ENCODE measurements at places on chromosomes 1 and 21.
A peak's percentile ranks its signal among the peaks of the same experiment; 100 is the strongest.

DNA sequence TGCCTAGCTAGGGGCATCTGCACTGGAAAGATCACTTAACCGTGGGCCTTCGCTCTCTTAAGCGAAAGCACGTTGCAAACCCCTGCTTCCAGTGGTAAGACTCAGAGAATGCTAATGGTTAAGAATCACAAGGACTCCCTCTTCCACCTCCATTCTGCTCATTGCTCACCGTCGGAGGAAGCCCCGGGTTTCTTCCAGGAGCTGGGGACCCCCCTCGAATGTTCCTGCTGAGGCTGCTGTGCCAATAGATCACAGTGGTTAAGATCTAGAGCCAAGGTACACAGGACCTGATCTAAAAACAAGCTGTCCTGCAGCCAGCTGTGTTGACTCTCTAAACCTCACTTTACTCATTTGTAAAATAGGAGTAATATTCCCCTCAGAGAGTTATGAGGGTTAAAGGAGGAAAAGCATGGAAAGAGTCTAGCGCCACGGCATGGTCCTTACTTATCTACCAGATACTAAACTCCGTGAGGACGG is 765 bp downstream of the VAMP3 start:
- DNase-seq, result peak; percentile 48

DNA sequence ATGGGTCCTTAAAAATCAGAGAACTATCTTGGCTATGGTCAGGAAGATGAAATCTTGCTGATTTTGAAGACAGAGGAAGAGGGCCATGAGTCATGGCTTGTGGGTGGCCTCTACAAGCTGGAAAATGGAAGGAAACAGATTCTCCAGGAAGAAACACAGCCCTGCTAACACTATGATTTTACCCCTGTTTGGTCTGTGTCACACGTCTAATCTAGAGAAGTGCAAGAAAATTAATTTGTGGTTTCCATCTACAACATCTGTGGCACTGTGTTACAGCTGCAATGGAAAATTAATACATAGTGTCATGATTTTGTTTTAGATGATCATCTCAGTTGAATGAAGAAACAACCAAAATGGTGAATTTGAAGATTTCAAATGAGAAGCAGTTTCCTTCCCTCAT is 288.7 kb upstream of the NRIP1 start:
- DNase-seq, result no peak

DNA sequence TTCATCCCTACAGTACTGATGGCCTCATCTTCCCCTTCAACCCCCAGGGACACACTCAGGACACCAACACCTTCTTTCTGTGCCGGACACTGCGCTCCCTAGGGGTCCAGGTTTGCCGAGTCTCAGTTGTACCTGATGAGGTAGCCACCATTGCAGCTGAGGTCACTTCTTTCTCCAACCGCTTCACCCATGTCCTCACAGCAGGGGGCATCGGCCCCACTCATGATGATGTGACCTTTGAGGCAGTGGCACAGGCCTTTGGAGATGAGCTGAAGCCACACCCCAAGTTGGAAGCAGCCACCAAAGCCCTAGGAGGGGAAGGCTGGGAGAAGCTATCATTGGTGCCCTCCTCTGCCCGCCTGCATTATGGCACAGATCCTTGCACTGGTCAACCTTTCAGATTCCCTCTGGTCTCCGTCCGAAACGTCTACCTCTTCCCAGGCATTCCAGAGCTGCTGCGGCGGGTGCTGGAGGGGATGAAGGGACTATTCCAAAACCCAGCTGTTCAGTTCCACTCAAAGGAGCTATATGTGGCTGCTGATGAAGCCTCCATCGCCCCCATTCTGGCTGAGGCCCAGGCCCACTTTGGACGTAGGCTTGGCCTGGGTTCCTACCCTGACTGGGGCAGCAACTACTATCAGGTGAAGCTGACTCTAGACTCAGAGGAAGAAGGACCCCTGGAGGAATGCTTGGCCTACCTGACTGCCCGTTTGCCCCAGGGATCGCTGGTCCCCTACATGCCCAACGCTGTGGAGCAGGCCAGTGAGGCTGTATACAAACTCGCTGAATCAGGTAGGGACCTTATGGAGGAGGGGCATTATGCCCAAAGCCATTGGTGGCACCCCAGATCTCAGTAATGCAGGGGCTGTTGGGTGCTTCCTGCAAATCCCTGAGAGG is 5.1 kb upstream of the LENEP start:
- no peak for DNase-seq

DNA sequence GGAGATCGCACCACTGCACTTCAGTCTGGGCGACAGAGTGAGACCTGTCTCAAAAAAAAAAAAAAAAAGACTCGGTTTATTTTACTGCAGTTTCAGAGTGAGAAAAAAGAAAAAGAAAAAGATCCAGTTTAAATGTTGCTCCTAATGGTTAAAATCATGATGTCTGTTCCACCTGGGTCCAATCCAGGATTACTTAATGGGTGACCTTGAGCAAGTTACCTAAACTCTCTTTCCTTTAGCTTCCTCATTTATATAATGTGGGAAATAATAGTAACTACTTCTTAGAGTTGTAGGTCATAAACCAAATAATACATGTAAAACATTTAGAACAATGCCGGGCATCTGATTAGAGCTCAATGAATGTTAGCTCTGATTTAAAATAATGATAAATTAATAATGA is 19.4 kb upstream of the RNF11 start:
- no peak for DNase-seq

- no peak for DNase-seq
These were observed 1.4 kb downstream of the CITED4 start for GRCh38 chr1:40860706-40861223.

DNA sequence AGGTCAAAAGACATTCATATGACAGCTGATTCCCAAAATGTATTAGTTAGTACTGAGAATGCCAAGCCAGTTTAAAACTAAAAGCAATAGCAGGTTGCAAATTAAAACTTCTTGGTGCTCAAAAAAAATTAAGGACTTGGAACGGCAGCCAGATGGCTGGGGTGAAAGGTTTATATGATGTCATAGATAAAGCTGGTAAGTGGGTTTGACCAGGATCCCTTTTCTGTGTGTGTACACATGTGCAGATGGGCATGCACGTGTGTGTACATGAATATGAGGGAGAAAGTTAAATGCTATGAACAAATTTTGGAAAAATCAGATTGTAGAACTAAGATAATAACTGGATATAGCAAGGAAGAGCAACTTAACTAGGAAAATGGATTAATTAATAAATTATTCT is 39.1 kb upstream of the DPH5 start:
- DNase-seq, result no peak

DNA sequence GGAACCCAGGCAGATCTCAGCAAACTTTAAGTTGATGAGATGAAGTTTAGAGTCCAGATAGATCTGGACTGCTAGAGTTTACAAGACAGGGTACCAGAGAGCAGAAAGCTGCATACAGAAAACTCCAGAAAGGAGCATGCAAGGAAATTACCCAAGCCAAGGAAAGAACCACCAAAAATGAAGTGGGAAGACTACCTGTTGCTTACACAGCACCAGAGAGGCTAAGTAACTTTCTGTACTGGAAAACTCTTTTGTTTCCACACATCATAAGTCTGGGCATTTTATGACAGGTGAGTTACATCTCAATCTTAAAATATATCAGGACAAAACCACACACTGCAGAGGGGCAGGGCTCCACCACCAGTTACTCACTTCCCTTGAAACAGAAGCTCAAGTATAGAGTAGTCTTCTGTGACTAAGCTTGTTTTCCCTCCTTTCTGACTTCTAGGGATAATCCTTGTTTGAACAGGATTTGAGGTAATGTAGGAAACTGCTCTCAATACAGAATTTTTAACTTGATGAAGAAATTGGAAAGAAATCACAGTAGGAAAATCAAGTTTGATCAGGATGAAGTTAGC is 17.4 kb upstream of the GJA9 start:
- DNase-seq, result no peak

GRCh38 chr1:17012775-17013490 is 1.2 kb upstream of the ATP13A2 start:
- no peak for DNase-seq

DNA sequence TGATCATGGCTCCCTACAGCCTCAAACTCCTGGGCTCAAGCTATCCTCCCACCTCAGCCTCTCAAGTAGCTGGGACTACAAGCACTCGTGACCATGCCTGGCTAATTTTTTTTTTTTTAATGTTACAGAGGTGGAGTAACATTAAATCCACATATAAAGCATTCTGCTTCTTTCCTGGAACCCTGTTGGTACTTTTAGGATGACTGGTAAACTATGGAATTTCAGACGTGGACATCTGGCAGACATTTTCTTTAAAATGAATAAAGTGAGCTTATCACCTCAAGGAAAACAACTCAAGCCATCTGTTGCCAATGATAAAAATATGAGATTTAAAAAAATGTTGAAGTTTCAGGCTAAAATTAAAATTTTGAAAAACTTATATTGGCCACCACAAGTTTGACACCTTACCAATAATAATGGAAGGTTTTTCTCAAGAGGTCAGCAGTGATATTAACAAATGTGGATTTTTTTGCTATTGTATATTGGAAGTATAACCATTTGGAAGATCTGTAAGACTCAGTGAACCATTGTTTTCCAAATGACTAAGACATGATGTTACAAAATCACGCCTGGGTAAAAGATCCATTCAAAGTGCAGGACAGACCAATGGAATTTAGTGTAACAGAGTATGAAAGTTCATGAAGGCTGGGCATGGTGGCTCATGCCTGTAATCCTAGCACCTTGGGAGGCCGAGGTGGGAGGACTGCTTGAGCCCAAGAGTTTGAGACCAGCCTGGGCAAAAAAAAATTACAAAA is 52.7 kb upstream of the EIF4G3 start:
- DNase-seq, result no peak

DNA sequence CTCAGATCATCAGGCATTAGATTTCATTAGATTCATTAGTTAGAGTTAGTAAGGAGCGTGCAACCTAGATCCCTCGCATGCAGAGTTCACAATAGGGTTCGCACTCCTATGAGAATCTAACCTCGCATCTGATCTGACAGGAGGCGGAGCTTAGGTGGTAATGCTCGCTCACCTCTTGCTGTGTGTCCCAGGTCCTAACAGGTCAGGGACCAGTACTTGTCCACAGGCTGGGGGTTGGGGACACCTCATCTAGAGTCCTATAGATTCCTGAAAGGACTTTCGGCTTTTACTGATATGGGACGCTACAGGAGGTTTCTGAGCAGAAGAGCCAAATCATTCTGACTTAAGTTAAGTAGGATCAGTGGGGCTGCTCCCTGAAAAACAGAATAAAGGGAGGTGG is 91.4 kb downstream of the AKT3 start:
- no peak for DNase-seq

GRCh38 chr1:226967665-226968064 is 27.6 kb downstream of the COQ8A start:
- DNase-seq, result no peak

DNA sequence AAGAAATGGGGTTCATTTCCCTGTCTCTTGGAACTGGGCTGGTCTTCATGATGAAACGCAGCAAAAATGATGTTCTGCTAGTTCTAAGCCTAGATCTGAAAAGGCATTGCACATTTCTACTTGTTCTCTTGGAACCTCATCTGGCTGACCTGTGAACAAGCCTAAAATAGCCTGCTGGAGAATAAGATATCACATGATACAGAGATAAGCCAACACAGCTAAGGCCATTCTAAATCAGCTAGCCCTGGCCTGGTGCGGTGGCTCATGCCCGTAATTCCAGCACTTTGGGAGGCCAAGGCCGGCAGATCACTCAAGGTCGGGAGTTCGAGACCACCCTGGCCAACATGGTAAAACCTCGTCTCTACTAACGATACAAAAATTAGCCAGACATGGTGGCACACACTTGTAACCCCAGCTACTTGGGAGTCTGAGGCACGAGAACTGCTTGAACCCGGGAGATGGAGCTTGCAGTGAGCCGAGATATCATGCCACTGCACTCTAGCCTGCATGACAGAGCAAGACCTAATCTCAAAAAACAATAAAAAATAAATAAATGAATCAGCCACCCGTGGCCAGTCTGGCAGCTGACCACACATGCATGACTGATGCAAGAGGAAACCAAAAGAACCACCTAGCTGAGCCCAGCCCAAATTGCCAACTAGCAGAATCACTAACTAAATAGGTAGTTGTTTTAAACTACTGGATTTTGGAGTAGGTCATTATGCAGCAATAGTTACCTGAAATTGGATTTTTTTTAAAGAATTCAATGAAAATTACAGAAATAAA is 18.0 kb downstream of the CD244 start:
- no peak for DNase-seq

- no peak for DNase-seq
These were observed 738.8 kb downstream of the PTPRU start for GRCh38 chr1:29975036-29975694.

GRCh38 chr1:78892260-78892840 is 114.2 kb downstream of the ADGRL4 start:
- DNase-seq, result no peak

- DNase-seq, result no peak
These were observed 151.7 kb downstream of the SEC16B start for GRCh38 chr1:177817937-177818875.

GRCh38 chr21:41769521-41769920 is 2.7 kb upstream of the RIPK4 start:
- no peak for DNase-seq

- DNase-seq, result no peak
These were observed 88.6 kb upstream of the HNRNPU start for GRCh38 chr1:244952940-244953339.

GRCh38 chr1:101235696-101236515 is 913 bp upstream of the S1PR1 start:
- no peak for DNase-seq

DNA sequence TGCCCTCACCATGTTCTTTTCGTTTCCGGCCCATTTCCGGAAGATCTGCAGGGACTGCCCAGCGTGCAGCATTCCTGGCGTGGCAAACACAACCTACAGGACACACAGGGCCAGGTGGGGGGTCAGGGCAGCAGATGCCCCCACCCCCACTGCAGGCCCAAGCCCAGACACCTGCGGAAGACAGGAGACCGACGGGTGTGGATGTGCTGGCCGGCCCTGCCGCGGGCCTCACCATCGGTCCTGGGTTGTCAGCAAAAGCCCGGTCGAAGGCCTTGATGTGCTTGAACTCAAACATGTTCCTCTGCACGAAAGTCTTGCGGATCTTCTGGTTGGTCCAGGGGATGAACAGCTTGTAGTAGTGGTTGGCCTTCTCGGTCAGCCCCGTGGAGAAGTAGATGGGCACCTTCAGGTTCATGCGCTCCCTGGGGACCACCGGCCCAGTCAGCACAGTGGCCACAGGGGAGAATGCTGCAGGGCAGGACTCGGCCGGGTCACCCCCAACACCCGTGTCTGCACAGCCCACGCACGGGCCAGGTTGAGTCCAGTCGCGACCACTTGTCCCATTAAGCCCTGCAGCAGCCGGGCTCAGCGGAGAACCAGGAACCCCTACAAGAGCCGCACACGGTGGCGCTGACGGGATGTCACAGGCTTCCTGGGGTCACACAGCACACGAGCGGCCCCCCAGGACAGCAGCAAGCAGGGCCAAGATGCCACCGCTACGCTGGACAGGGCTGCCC is 5.3 kb downstream of the PUSL1 start:
- DNase-seq, result no peak

- DNase-seq, result no peak
These were observed 15.4 kb upstream of the PTTG1IP start for GRCh38 chr21:44888581-44889550.

GRCh38 chr1:228149406-228150119 is at the start of gene GJC2:
Gene GJC2, plus strand, starts transcription at chr1:228149930. Its CDS starts 7,829 bp downstream, at chr1:228157759.
- DNase-seq, result no peak

Data from NCI-H1417 (cell line).